ENCODE measurements at places on chromosomes 16 and 17.
A peak's percentile ranks its signal among the peaks of the same experiment; 100 is the strongest.

GRCh38 chr16:69469807-69470561 is 45.6 kb downstream of the CYB5B start:
- no peak for DNase-seq

DNA sequence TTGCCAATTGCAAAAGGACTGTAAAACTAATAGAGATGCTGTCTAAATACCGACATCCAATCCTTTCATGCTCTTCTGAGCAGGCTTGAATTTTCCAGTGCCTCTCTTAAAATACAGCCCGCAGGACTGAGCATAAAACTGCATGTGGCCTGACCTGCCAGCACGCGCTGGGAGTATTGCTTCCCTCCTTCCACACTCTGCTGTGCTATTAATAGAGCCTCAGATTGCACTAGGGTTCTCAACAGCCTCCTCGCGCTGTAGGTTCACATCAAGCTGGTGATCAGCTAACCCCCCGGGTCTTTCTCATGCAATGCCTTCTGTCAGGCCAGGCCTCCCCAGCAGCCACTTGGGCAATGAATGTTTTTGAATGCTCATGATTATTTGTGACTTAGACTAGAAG is 14.2 kb upstream of the MSI2 start:
- no peak for DNase-seq

- peak; percentile 87 for DNase-seq
Observed at GRCh38 chr17:63984651-63985386, 12.1 kb upstream of the SCN4A start.

DNA sequence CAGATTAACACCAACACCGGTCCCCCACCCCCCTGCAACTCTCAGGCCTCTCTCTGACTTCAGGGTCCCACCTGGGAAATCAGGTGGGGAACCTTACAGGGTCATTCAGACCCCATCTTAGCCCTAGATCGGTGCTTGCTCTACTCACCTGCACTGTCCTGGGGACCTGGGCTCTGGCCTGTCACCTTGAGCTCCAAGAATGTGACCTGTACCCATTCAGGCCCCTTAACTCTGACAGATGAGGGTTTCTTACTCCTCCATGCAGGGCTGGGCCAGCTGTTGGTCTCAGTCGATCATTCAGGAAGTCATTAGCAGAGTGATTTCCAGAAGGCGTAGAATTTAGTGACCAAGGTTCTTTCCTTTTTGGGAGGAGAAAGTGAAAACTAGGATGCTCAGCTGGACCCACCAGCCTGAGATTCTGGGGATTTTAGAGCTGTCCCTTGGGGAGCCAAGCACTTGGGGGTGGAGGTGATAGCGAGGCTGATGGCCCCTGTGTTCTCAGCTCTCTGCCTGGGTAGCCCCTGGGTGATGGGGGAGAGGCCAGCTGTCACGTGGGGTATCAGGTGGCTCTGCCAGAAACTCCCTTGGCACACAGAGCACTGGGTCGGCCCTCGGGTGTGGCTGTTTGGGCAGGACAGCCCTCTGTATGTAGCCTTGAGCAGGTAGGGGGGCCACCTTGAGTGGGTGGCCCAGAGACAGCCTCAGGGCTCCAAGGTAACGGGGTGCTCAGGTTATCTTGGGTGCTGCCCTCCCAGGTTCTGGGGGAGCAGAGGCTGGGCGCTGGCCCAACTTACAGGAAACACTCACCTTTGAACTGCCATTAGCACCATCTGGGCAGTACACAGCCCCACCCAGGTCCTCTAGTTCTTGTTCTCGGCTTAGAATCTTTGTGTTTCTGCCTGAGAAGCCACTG is 724 bp downstream of the MVP start:
- DNase-seq = peak; percentile 27

DNA sequence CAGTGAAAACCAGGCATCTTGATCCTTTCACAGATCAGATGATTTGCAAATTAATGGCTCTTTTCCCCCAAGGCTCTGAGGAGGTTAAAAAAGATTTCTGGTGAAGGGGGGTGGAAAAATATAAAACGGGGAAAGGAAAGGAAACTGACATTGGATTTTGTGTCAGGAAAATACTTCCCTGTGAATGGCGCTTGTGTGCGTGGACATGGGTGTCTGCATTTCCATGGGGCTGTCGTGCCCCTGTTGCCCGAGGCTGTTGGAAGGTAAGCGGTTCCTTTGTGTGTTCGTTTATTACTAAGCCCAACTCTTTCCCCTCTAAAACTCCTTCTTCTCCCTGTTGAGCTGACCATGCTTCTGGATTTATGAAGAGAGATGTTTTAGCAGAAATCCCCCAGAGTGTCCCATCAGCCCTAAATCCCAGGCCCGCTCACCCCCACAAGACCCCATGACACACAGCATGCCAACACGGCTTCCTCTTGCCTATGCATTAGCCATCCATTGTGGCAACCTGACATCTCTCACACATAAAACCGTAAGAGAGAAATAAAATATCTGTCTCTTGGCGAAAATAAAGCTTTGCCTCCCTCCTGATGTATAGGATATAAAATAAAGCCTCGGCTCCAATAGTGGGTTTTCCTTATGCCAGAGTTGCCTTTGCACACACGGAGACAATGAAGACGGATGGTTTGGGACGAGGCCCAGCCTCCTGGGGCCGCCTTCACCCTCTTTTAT is 7.3 kb upstream of the LHX1 start:
- no peak for DNase-seq

- peak; percentile 42 for DNase-seq
Observed at GRCh38 chr17:14942526-14943190, 322.5 kb downstream of the PMP22 start.

GRCh38 chr17:82668631-82669099 is 20.4 kb upstream of the WDR45B start:
- DNase-seq = peak; percentile 73

- peak; percentile 74 for DNase-seq
Observed at GRCh38 chr16:2919511-2920255, 8.0 kb downstream of the FLYWCH1 start.

- no peak for DNase-seq
Observed at GRCh38 chr16:49491106-49491670, 117.6 kb downstream of the C16orf78 start.

DNA sequence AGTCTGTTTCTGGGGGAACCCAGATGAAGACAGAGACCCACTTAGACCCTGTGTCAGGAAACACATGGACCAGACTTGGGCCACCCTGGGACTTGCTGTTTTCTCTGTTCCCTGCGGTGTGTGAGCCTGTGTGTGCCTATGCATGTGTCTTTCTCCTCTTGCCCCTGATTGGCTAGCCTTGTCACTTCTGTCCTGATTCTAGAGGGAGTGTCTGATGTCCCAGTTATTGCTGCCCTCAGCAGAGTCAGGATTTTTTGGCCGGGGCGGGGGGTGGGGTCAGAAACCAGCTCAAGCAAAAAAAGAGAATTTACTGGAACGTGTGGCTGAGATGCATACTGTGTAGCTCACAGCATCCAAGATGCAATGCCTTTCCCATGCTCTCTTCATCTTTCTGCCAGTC is 30.5 kb downstream of the PLCG2 start:
- DNase-seq = no peak

Measured in PC-3 (cell line).